Inflammatory macrophage treated with lipopolysaccharide for 4 hours (primary cell): ENCODE measurements at places on chromosomes 3 and 15.

- DNase-seq, result no peak
Observed at GRCh38 chr15:88794001-88794400, 9.2 kb upstream of the ACAN start.

GRCh38 chr3:126983276-126983652, 349 bp downstream of the PLXNA1 start:
- peak; percentile 34 for DNase-seq

DNA sequence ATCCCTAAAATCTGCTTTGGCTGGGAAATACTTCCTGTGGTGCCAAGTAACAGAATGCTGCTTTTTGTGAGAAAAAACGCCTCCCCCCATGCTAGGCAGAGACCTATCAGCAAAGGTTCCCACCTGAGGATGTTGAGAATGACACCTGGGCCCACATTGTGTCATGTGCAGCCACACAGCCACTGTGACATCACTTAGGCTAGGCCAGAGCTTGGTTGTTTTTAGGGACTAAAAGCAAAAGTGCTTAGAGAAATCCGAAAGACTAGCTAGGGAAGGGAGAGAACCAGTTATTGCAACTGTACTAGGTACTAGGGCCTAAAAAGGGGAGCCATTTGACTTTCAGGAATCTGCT, 6.2 kb downstream of the ZDHHC3 start:
- no peak for DNase-seq

DNA sequence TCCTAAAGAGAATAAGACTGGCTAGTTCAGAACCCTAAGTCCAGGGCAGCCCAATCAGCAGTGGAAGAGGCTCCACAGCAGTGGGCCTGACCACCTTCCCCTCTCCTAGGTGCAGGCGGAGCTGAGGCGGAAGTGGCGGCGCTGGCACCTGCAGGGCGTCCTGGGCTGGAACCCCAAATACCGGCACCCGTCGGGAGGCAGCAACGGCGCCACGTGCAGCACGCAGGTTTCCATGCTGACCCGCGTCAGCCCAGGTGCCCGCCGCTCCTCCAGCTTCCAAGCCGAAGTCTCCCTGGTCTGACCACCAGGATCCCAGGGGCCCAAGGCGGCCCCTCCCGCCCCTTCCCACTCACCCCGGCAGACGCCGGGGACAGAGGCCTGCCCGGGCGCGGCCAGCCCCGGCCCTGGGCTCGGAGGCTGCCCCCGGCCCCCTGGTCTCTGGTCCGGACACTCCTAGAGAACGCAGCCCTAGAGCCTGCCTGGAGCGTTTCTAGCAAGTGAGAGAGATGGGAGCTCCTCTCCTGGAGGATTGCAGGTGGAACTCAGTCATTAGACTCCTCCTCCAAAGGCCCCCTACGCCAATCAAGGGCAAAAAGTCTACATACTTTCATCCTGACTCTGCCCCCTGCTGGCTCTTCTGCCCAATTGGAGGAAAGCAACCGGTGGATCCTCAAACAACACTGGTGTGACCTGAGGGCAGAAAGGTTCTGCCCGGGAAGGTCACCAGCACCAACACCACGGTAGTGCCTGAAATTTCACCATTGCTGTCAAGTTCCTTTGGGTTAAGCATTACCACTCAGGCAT, 33.7 kb downstream of the VIPR1 start:
- DNase-seq, result peak; percentile 56

DNA sequence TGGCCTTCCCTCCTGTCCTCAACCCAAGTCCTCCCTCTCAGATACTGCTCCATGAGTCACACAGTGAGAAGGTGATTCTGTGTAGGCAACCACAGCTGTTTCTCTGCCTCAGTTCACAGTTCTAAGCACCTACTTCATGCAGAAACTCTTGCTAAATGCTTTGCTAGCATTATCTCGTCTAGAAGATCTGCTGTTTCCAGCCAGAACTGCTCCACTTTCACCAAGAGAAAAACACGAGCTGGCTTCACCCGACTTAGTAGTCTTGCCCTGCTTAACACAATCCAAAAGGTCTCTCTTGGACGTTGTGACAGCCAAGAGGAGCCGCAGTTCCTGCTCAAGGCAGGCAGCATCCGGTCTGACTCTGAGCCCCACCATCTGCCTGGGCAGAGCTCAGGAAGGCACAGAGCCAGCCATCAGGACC, 272.1 kb downstream of the UACA start:
- no peak for DNase-seq

GRCh38 chr15:40846841-40847222, 3.0 kb downstream of the SPINT1 start:
- peak; percentile 71 for DNase-seq

DNA sequence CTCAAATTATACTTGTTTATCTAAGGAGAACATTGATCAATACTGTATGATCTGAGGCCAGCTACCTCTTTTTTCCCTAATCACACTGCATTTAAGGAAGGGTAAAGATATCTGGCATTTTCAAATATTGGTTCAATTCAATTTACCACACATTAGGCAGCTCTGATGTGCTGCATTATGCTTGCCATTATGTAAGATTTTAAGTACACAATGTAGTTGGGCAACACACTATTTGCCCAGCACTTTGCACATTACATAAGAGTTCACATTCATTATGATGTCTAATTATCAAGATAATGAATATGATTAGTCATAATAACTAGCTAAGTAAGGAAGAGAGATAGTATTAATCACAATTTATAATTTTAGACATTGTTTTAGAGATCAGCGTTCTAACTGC, 196.3 kb downstream of the BCHE start:
- no peak for DNase-seq

- peak; percentile 20 for DNase-seq
Observed at GRCh38 chr3:123067689-123068600, 1.1 kb downstream of the PDIA5 start.

DNA sequence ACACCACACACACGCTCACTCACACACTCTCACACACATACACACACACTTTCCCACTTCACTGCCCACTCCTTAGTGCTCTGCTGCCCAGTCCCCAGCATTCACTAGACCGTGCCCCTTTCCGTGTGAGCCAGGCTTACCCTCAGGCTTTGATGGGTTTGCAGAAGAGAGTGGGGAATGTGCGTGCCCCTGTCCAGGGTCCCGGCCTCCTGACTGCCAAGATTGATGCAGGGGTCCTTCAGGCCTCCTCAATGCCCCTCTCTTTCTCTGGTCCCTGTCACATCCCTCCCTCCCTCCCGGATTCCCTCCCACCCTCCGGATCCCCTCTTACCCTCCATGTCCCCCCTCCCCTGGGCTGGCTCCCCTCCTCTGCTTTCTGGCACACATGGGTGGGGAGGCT, 27.9 kb upstream of the KIF23 start:
- no peak for DNase-seq

GRCh38 chr3:44932986-44933944, 42.7 kb downstream of the ZDHHC3 start:
- DNase-seq, result no peak

- peak; percentile 43 for DNase-seq
Observed at GRCh38 chr3:129439226-129439816, 427 bp downstream of the MBD4 start.

- DNase-seq, result no peak
Observed at GRCh38 chr3:186790261-186790981, 7.0 kb downstream of the EIF4A2 start.

DNA sequence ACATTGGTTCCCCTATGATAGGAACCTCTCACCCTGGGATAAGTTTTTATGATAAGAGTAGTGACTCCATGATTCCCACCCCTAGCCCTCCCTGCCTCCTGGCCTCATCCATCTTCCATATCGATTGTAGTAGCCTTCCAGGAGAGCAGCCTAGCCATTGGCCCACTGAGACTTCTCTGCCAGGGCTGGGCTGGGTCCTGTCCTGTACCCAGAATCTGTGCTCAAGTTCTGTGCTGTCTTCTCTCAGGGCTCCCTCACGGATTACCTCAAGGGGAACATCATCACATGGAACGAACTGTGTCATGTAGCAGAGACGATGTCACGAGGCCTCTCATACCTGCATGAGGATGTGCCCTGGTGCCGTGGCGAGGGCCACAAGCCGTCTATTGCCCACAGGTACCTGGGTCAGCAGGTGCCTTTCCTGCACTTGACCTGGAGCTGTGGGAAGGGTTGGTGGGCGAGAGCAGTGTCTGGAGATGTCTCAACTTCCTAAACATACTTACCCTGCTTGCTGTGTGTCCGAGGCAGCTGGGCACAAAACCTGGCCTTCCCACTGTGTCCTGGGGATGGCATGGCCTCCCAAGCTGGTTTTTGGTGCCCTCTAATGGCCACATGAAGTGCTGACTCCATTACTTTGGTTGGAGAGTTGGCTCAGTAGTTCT, 16.6 kb upstream of the EXOG start:
- peak; percentile 58 for DNase-seq

GRCh38 chr3:182412066-182412465, 381.2 kb upstream of the ATP11B start:
- no peak for DNase-seq

- DNase-seq, result no peak
Observed at GRCh38 chr15:81085213-81085612, 48.9 kb upstream of the CFAP161 start.

- no peak for DNase-seq
Observed at GRCh38 chr15:74144153-74144775, 13.9 kb downstream of the ISLR2 start.

- no peak for DNase-seq
Observed at GRCh38 chr3:80559701-80560100, 791.9 kb upstream of the ROBO1 start.

DNA sequence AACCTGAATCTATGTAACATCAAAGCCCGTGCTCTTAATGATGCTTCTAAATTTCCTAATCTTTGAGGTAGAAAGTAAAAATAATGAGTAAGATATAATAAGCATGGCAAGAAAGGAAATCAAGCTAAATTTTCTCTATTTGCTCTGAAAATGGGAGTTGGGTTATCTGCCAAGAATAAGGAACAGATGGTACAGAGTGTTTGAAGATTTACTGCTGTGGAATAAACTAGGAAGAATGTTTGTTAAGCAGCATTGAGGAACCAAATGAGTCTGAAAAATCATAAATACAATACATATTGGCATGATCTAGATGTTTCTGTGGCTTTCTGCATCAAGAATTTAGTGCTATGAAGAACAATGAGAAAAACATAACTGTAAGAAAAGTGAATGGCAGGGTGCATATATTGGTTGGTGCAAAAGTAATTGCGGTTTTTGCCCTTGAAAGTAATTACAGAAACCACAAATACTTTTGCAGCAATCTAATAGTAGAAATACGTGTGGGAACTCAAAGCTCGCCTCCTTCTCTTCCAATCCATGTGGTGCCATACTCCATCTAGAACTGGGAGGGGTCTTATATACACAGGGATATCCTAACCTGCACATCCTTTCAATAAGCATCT, 87.6 kb downstream of the SUCNR1 start:
- no peak for DNase-seq

DNA sequence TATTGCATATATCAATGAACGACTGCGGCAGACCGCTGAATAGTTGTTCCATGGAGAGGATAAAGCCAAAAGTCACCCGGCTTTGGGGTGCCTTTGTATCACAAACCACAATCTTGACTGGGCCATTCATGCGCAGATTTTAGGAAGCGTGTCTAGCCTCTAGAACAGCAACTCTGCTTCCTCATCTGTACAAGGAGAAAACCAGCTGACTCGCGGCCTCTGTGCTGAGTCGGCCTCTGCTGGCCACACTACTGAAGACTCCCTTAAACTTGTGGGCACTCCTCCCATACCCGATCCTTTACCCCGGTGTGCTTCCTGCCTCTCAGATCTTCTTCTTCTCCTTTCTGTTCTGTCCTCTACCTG, 872 bp downstream of the DLEC1 start:
- peak; percentile 85 for DNase-seq

DNA sequence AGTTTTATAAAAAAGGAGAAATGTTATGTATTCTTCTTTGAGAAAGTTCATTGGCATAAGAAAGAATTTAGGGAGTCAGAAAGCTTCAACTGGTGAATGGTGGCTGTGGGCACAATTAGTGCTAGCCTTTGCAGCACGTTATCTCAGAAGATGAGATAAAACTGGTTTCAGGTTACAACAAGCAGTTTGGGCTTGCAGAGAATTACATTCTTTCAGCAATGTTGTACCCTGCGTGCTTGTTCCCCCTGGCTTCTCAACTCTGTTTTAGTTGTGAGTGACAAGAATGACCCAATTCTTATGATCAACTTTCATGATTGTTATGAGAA, 31.6 kb upstream of the ACP3 start:
- DNase-seq, result no peak

DNA sequence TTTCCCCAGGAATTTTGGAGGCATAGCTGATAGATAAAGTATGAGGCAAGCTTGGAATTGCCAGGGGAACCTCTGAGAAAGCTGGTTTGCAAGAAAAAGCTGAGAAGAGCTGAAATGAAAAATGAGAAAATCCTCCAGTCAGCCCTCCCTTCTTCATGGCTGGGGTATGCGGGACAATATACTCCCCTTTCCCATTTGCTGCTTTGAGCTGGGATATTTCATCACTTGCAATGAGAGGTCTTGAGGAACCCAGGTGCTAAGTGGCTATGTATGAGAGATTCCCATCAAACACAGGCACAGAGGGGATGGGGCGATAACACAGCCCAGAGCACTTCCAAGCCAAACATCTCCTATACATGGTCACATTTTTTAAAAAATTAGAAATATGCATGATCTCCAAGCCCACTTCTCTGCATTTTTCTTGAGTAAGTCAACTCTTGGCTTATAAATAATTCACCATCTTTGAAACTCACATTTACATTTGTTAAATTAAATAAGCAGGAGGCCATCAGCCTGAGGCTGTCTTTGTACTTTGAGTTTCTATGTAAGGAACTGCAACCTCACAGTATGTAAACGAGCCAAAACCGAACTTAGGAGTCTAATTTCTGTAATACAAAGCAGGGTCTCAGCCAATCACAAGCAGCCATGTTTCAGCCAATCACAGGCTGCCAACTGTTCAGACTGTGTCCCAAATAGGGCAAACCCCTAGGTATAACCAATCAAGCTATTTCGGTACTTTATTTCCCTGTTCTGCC, 983.6 kb upstream of the NR2F2 start:
- no peak for DNase-seq
